Subcutaneous preadipocyte (primary cell): ENCODE measurements at places on chromosomes 11 and 22. TPM values are rescaled to one million over a fixed set of nuclear protein-coding genes. Genes with fewer than 3 reads are reported as not detected.

MEI1 gene
- total RNA-seq, result 0.37 and 3.1 TPM in 2 replicates

OR52N4 gene
- not detected in 2 replicates for total RNA-seq

RNF215 gene
- 12.9 and 14.5 TPM in 2 replicates for total RNA-seq

ANKK1 gene
- total RNA-seq, result under 0.01 TPM in 1 of 2 replicates, not detected in the other

KDM4D gene
- total RNA-seq, result 0.37 and 0.98 TPM in 2 replicates
